Heart right ventricle (tissue), 16 donors: ENCODE measurements at places on chromosomes 3 and 15. TPM values are rescaled to one million over a fixed set of nuclear protein-coding genes. Genes with fewer than 3 reads are reported as not detected.

Gene GAP43
- 1.4 TPM for total RNA-seq

Gene CYP19A1
- not detected for total RNA-seq

Gene CHRNB4
- not detected for total RNA-seq

Gene CCDC33
- not detected for total RNA-seq

Gene NR1I2
- 0.18 TPM for total RNA-seq

Gene UROC1
- not detected for total RNA-seq
